ENCODE measurements at places on chromosomes 4 and X. TPM values are rescaled to one million over a fixed set of nuclear protein-coding genes. Genes with fewer than 3 reads are reported as not detected.

DNA sequence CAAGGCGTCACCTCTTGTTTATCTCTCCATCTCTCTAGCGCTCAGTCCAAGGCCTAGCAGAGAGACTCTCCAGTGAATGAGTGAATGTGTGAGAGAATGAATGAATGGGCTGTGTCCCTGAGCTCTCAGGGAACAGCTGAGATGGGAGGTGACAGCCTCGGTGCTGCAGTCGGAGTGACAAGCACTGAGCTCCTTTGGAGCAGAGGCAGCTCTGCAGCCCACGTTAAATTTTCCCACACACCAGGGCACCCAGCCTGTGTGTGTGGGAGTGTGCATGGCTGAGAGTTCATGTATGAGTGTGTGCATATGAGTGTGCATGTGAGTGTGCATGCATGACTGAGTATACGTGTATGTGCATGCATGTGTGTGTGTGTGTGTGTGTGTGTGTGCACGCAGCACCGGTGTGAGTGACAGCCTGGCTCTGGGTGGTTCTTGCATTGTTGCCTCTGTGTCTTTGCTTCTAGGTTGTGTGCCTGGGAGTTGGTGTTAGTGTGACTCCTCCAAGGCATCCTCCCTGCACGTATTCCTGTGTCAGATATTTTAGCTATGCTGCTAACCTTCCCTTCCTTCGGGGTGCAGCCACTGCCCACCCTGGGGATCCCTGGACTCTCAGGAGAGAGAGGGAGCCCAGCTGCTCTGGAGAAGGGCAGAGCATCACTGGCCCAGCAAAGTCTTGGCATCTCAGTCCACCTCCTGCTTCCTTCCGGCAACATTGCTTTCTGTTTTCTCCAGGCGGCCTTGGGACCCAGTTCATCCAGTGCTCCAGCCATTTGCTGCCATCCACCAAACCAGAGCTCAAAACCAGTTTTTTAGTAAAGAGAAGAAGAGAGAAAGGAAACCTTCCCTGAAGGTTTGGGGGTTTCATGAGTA lies 98.6 kb downstream of the PPP2R2C start:
- DNase-seq, result no peak

DNA sequence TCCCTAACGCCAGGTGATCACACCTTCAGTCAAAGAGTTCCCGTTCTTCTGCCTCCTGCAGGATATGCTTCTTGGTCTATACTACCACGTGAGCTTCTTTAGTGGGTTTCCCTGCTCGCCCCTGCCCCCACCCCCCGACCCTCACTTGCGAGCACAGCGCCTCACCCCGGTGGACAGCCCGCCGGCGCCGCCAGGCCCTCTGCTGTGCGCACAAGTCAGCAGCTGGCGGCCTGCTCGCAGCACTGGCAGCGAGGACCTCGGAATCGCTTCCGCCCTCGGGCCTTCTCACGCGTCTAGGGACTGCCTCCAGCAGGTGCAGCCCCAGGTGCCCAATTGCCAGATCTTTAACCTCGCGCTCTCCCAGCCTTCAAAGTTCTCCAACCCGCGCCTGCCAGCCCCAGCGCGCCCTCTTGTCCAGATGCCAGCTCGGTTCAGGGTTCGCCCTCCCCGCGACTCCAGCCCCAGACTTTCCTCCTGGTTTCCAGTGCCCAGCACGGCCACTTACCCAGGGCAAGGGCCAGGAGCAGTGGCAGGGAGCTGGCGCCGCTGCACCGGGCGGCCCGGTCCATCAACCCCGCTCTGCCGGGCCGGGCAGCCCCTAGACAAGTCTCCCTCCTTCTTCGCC lies 454 bp downstream of the BTC start:
- DNase-seq, result peak; percentile 46

GRCh38 chrX:18945483-18945882 lies 38.4 kb downstream of the PHKA2 start:
- no peak for DNase-seq

DNA sequence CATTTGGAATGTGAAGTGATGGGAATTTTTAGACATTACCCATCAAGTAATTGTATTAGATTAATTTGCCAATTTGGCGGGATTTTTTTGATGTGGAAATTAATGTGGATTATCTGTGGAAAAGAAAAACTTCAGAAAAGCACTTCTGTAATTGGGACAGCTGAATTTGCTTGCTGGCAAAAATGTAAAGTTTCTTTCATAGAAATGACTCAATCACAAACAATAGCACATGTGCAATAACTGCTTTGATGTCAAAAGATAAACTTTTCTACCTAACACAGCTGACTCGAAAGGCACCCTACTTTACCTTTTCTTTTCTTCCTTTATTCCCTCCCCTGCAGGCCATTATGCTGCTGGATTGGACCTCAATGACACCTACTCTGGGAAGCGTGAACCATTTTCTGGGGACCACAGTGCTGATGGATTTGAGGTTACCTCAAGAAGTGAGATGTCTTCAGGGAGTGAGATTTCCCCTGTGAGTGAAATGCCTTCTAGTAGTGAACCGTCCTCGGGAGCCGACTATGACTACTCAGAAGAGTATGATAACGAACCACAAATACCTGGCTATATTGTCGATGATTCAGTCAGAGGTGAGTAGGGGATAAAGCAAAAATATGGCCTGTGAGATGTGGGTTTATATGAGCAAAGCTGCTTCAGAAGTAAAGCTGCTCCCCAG lies 1.4 kb downstream of the AREG start:
- DNase-seq, result peak; percentile 85

Gene FAM47E
- 0.26 TPM for total RNA-seq

Gene XK
- total RNA-seq, result 0.26 TPM

Gene HTN3
- not detected for total RNA-seq

Gene MAGEA12
- total RNA-seq, result not detected
